ENCODE measurements at places on chromosomes 3 and 15.

DNA sequence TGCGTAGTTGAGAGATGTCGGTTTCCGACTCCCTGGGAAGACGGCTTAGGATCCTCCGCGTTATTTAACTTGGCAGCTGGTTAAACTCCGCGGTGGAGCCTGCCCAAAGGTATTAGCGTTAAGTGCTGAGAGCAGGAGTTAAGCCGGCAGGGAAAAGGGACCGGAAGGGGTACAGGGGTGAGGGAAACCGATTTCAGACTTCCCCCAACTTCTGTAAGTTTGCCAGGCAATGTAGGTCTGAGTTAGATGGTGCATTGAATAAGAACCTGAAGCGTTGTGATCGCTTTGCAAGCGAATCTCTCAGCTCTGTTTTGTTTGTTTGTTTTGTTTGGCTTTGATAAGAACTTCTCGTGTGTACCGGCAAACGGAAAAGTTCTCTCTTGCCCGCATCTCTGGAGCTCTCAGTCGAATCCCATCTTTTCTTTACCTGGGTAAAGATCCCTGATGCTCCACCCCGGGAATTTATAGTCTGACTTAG, 6.0 kb upstream of the FEZF2 start:
- DNase-seq = no peak

- no peak for DNase-seq
Observed at GRCh38 chr3:145939431-145939830, 221.6 kb downstream of the PLOD2 start.

GRCh38 chr3:52238193-52238760, 681 bp downstream of the TWF2 start:
- DNase-seq = peak; percentile 28

- peak; percentile 35 for DNase-seq
Observed at GRCh38 chr3:52843108-52843865, 8.5 kb upstream of the MUSTN1 start.

GRCh38 chr15:91032919-91033803, 10.8 kb upstream of the VPS33B start:
- peak; percentile 57 for DNase-seq

DNA sequence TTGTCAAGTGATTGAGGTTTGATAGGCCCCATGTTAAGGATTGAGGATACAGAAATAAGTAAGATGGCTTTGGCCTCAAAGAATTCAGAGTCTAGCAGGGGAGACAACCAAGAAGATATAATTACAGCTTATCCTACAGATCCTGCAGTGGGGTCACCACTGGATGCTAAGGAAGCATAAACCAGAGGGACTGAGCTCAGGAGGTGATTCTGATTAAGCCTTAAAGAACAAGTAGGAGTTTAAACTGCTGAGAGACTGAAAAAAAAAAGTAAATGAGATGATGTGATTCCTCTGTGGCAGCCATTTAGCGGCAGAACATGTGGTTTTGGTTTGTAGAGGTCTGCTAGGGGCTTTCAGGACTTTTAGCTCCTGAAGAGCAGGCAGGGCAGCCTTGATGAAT, 72.1 kb upstream of the ROPN1 start:
- no peak for DNase-seq

GRCh38 chr3:133489466-133490085, 83.9 kb upstream of the CDV3 start:
- DNase-seq = no peak

DNA sequence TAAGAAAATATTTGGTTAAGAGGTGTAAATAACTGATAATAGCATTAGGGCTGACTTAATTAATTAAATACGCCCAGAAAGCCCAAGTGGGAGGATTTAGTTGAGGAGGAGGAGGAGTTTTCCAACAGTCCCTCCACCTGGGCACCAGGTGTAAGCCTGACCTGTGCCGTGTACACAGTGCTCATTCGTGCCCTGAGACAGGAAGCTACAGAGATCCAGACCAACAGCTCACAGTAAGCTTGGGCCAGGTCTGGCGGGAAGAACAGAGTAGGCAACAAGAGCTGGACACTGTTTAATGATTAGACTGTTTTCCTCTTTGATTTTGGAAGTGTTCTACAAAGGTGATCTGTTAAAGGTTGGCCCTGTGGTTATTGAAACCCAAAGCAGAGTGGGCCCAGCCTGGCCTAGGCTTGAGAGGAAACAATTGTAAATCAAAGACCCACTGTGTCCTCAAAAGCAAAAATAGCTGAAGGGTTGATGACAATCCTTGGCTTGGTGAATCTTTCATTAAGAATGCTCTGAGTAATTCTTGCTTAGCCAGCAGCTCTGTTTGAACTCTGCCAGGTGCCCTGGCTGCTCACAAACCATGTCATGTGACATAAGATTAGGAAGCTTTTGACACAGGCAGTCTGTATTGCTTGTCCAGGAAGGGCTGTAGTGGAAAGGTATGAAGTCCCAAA, 13.8 kb downstream of the SQOR start:
- DNase-seq = peak; percentile 56

- DNase-seq = no peak
Observed at GRCh38 chr3:180278583-180279188, 241.9 kb upstream of the PEX5L start.

- DNase-seq = no peak
Observed at GRCh38 chr3:134640872-134641470, 9.9 kb downstream of the KY start.

DNA sequence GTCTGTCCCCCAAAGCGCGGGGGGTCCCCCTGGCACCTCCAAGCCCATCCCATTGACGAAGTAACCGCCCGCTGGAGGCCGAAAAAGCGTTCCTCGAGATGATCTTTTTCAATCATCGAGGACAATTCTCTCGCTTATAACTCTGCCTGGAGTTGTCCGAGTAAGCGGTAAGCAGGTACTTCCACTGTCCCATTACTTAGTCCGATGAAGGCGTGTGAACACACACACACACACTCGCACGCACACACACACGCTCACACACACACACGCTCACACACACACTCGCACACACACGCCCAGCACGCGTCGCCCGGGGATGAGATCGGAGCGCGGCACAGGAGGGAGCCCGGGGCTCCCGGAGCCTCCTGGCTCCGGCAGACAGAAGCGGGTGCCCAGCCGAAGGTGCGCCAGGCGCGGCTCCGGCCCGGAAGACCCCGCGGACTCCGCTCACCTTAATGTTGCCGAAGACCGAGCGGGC, 430 bp downstream of the SLCO2A1 start:
- DNase-seq = no peak

GRCh38 chr15:64525828-64526530, 65.6 kb downstream of the ZNF609 start:
- no peak for DNase-seq

- no peak for DNase-seq
Observed at GRCh38 chr3:104610730-104611652, 755.7 kb upstream of the ALCAM start.

GRCh38 chr15:68228143-68228970, 1.2 kb downstream of the CLN6 start:
- no peak for DNase-seq

GRCh38 chr3:11002371-11002807, 9.8 kb downstream of the SLC6A1 start:
- no peak for DNase-seq

- DNase-seq = no peak
Observed at GRCh38 chr3:10888518-10889090, 72.6 kb downstream of the SLC6A11 start.

DNA sequence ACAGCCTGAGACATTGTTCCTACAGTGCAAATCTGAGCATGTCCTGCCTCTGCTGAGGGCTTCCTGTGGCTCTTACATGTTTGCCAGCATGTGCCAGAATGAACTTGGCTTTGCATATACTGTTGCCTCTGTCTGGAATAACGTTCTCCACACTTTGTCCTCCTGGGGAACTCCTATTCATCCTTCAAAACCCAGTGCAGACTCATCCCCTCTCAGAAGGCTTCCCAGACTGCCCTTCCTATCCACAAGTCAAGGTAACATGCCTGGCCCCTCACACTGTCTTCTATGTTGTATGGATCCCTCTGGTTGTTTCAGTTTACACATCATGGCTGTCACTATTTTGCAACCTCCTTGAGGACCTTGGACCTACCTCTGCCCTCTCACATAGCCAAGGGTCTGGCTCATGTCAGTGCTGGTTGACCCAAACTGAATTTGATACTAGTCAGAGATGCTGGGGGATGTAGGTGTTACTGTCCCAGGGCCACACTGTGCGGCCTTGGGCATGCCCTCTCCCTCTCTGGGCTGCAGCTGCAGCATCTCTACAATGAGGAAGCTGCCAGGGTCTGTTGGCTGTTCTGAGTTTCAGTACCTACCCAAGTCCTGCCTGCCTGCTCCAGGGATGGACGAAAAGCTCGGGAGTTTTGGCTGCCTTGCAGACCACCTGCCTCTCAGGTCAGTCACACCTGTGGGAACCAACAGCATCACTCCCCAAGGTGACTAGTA, 29.0 kb upstream of the TSPAN3 start:
- DNase-seq = no peak

- no peak for DNase-seq
Observed at GRCh38 chr3:22371607-22372291, 620.7 kb upstream of the ZNF385D start.

GRCh38 chr3:34408088-34408487, 609.7 kb downstream of the PDCD6IP start:
- no peak for DNase-seq

GRCh38 chr15:78457101-78457500, 19.1 kb downstream of the IREB2 start:
- DNase-seq = no peak

DNA sequence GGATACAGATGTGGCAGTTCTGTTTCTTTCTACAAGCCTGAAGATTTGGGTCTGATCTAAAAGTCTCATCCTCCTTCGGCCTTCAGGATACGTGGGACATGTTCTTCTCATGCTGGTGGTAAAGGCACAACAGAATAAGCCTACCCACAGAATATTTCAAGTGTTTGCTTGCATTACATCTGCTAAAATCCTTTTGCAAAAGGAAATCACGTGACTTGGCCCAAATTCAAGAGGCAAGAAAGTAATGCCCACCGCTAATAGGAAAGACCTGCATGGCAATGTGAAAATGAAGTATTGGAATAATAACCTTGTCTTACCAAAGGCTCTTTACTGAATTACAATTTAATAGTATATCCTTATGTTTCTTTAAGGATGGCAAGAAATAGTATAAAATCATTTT, 439.9 kb upstream of the TGFBR2 start:
- DNase-seq = no peak

GRCh38 chr15:88813960-88814359, 10.7 kb downstream of the ACAN start:
- DNase-seq = no peak

- peak; percentile 22 for DNase-seq
Observed at GRCh38 chr3:167114619-167115018, 265.5 kb downstream of the ZBBX start.

DNA sequence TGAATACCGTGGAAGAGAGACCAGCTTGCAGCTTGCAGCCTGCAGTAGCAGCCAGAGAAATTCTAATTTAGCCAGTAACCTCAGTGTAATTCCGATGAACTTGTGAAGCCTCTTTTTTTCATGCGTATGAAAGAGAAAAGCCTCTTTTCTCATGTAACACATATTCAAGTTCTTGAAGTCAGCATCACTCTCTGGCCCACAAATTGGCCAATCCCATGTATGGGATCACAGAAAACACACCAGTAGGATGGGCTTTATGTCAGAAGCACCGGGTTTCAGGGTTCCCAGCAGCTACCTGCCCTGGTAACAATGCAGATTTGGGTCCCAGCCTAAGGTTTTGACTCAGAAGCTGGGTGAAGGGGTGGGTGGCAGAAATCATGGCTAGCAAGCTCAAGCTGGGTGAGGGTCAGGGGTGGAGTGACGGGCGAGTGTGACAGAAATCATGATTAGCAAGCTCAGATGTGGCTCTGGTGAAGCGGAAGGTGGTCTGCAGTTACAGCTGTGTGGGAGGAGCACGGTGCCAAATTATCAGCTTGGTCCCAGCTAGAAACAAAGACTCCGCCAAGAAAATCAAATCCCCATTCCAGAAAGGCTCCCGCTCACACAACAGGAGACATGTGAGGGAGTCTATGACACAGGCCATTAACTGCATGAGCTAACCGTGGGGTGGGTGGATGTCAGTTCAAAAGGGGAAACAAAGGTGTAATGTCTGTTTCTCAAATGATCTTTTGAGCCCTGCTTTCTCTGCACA, 86.6 kb downstream of the SNRK start:
- DNase-seq = no peak

- DNase-seq = no peak
Observed at GRCh38 chr3:122908251-122908650, 113.4 kb downstream of the SLC49A4 start.

- DNase-seq = no peak
Observed at GRCh38 chr3:63960048-63960711, 48.0 kb upstream of the SCAANT1 start.

GRCh38 chr3:44957986-44958385, 18.0 kb downstream of the ZDHHC3 start:
- DNase-seq = no peak

GRCh38 chr15:23629234-23629805, 18.3 kb downstream of the MAGEL2 start:
- no peak for DNase-seq

DNA sequence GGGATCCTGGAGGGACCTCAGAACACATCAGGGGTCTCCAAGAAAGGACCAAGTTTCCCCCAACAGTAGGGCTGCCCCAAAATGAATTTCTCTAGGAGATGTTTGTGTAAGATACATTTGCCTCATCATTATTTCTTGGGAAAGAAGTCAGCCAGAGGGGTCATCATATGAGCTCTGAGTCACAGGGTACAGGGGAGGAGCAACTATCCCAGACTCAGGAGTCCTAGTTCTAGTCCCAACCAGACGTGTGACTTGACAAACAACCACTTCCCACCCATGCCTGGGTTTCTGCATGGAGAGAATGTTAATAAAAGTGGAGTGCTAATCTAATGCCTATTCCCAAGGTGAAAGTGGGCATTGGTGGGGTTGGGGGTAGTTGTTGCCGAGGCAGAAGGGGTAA, 144.1 kb downstream of the ALDH1A2 start:
- DNase-seq = no peak

DNA sequence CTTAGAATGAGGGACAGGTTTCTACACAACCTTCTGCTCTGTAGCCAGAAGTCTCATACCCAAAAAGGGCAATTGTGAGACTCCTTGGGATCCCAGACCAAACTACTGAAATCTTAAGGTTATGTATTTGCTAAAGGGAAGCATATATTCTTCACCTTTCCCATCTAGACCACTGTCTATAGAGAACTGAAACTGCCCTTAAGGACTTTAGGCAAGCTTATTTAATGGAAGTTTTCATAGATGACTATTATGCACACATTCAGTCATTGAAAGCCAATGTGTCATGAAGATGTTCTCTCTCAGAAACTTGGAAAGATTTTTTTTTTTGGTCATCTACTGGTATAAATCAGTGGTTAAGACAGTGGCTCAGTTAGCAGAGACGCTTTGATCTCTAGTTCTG, 365.3 kb downstream of the MCTP2 start:
- no peak for DNase-seq

DNA sequence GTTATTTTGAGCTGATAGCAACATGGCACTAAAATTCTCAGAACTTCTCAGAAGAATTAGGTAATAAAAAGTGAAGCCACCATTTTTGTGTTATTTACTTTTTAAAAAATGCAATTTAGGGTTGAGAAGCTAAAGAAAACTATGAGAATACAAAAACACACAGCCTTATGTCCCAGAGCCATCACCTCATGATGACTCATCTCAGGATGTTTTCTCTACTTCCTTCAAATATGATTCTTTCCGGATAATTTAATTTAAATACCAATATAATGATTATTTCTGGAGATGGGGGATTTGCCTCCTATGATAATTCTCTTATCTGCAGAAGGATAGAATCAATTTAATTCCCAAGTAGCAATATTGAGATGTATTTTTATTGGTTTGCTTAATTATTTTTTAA, 105.6 kb upstream of the BFSP2 start:
- no peak for DNase-seq

Measured in upper lobe of left lung (tissue), 6 donors.